Muscle of leg (tissue), 16 donors: ENCODE measurements at places on chromosomes 7 and 10. TPM values are rescaled to one million over a fixed set of nuclear protein-coding genes. Genes with fewer than 3 reads are reported as not detected.
A peak's percentile ranks its signal among the peaks of the same experiment; 100 is the strongest.

GRCh38 chr7:85554236-85555178 lies 367.7 kb upstream of the SEMA3D start:
- peak; percentile 82 for DNase-seq

- DNase-seq = no peak
Observed at GRCh38 chr10:29994811-29995210, 64.6 kb downstream of the JCAD start.

- no peak for DNase-seq
Observed at GRCh38 chr10:114288424-114289095, 49.5 kb downstream of the VWA2 start.

DNA sequence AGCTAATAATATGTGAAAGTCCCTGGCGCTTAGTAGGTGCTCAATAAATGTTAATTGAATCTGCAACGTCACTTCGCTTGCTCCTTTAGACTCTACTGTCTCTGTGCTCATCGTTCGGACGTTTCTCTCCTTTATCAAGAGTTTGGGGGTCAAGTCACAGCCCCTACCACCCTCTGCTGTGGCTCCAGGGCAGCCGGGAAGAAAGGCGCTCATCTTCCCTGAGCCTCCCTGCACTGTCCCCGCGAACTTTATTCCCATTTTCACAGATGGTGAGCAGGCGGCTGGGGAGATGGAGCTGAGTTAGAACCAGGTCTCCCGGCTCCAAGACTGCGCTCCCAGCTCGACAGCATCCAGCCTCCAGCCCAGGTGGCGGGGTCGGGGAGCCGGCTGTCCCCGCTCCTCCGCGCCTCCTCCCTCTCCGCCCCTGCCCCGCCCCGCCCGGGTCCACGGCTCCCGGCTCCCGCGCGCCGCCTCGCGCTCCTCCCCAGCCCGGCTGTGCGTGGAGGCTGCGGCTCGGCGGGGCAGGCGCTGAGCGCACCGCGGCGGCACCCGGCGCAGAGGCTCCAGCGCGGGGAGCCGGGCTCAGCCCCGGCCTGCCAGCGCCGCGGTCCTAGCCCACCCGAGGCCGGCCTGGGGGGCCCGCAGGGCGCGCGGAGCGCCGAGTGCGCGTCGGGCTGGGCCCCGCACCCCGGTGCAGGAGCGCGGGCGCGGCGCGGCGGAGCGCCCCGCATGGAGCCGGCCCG lies at the start of gene CLEC2L:
Gene CLEC2L, plus strand, starts transcription at position 487 of the 743 bp plus-strand sequence. Its CDS starts 243 bp downstream, at position 730.
- DNase-seq = peak; percentile 53

GRCh38 chr7:145088111-145088745 lies 252.4 kb upstream of the TPK1 start:
- no peak for DNase-seq

- DNase-seq = no peak
Observed at GRCh38 chr10:26987851-26988250, 112.4 kb downstream of the ANKRD26 start.

DNA sequence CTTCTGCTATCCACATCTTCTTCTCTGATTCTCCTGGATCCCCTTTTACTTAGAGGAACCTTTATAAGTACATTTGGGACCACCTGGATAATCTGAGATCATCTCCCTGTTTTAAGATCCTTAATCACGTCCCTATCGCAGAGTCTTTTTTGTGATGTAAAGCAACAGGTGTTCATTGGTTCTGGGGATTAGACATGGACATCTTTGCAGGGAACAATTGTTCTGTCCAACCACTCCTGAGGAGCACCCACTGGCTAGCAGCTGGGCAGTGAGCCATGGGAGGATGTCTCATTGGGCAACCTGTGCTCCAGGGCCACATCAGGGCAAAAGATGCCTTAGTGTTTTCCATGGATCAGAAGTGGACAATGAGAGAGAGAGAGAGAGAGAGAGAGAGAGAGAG lies 56.0 kb downstream of the ZNF800 start:
- DNase-seq = no peak

DNA sequence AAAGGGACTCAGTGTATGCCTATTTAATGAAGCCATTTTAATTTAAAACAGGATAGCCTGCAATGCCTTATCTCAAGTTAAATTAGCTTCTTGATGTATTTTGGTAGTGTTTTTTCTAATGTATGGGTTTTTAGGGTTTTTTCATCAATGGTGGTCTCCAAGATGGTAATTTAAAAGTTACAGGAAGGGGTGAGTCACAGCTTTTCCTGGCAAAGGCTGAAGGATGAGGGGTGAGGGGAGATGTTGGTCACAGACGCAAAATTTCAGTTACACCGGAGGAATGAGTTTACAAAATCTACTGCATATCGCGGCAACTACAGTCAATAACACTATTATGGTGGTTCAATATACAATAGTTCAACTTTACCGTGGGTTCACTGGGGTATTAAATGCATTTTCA lies 31.6 kb downstream of the CCDC3 start:
- no peak for DNase-seq

DNA sequence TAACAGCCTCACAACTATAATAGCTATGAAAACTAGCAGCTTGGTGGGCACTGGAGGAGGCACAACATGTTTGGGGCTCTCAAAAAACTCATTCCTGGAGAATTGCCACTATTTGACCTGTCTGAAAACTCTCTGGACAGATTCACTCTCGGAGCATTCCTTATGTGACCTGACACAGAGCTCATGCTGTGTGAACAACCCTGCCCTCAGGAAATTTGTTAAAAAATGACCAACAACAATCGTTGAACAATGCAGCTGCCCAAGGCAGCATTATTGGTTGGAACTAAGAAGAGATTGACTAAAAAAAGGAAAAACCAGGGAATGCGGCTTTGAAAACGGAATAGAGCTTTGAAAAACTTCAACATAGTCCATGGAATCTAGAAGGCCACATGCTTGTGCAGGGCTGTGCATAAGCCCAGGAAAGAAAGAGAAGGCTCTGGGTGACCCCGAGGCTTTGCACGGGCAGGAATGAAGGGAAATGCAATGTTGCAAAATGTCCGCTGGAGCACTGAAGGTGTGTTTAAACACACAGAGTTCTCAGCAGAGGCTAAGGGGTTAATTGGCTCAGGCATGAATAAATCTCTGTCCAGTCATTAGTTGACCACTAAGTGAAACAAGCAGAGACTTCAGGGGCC lies 52.8 kb downstream of the NAMPT start:
- no peak for DNase-seq

DNA sequence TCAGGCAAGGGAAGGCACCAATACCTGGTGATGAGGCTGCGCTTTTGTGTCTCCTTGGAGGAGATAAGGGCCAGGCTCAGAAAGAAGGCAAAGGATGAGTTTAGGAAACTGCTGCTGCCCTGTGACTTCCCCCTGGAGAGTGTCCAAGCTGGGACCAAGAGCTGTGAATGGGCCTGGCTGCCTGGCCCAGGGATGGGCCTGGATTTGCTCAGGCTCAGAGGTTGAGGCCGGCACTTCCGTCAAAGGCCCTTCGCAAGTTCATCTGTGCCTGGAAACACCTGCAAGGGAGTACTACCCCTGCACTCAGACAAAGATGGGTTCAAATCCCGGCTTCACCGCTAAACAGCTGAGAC lies 50.5 kb upstream of the NANOS1 start:
- DNase-seq = no peak

- DNase-seq = no peak
Observed at GRCh38 chr10:128043259-128044045, 82.8 kb downstream of the MKI67 start.

DNA sequence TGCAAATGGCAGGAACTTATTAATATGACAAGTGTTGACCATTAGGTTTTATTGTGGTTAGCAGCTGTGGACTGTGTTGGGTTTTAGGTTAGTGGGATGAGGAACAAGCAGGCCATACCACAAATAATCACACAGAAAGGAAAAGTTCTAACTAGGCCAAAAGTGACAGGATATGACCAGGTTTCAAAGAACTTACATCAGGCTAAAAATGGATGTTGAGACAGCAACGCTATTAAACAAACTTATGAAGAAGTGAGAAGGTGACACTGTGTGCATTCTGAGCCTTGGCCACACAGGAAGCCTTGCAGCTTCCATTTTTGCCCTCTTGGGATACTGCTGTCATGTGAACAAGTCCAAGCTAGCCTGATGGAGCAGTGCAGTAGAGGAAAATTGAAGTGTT lies 568.8 kb downstream of the HTR7 start:
- peak; percentile 72 for DNase-seq

DNA sequence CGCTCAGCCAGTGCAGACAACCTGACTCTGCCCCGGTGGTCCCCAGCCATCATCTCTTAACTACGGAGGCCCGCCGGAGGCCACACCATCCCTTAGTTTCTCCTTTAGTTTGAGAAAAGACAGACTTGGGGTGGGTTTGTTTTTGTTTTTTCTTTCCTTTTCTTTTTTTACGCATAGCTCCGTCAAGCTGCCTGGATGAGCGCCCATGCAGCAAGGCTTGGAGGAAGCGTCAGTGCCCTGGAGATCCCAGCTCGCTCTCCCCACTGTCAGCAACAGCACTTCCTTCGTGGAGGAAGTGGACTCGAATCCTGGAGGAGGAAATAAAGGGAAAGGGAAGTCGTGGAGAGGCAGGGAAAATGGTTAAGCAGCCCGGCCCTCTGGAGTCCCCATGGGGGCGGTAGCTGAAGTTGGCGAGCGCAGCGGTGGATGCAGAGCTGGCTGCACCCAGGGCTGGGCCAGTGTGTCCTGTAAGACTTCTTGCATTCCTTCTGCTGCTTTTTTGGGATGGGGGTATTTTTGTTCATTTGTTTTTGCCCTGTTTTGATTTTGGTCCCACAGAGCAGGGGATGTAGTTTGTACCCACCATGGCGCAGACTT lies 35.9 kb upstream of the GJD4 start:
- peak; percentile 45 for DNase-seq

GRCh38 chr7:135321556-135321955 lies 87.9 kb downstream of the STRA8 start:
- peak; percentile 22 for DNase-seq

DNA sequence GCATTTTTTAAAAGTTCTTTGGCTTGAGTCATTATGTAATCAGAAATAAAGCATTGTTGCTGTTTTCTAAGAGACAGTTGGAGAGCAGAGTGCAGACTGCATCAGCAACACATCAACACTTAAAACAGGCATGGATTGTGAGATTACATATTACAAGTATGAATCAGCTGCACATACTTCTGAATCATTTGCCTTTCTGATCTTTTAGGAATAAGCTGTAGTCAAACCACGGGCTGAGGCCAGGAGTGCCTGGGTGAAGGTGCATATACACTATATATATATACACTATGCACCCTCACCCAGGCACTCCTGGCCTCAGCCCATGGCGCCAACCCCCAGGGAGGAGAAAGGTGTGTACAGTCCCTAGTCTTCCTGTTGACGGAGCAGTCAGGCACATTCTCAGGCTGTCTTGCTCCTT lies 52.4 kb upstream of the DLX6 start:
- no peak for DNase-seq

DNA sequence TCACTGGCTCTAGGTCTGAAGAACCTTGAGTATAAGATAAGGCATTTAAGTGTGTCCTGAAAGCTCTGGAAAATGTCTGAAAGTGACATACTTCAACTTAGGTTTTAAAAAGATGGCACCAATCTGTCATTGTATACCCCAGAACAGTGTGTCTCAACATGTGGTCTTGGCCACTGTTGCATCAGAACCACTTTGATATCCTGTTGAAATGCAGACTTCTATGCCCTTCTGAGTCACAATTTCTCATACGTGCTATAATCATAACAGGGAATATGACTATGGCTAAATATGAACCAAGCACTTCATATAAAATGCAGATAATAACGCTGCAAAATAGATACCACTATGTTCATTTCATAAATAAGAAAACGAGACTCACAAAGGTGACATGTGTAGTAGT lies 38.0 kb upstream of the GPAM start:
- DNase-seq = no peak

DNA sequence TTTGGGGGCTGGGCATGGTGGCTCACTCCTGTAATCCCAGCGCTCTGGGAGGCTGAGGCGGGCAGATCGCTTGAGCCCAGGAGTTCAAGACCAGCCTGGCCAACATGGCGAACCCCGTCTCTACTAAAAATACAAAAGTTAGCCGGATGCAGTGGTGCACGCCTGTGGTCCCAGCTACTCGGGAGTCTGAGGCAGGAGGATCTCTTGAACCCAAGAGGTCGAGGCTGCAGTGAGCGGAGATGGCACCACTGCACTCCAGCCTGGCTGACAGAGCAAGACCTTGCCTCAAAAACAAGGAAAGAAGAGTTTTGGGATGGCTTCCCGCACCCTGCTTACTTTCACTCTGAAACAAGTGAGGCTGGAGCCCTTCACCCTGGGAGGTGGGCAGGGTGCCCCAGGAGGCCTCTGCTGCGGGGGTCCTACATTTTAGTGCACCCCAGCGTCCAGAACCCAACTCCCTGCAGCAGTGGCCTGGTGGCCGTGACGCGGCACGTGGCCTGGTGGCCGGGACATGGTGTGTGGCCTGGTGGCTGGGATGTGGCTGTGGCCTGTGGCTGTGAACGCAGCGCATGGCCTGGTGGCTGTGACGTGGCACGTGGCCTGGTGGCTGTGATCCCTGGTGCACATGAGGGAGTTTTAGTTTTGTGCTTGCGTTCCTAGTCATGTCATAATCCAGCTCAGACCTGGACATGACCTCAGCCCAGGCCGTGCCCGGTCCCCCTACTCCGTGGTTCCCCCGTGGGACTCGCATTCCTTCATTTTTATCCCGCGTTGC lies 9.3 kb downstream of the KNDC1 start:
- DNase-seq = no peak

- DNase-seq = peak; percentile 54
Observed at GRCh38 chr7:116511552-116512519, 12.3 kb downstream of the CAV2 start.

GRCh38 chr7:50828801-50829200 lies 46.1 kb upstream of the GRB10 start:
- no peak for DNase-seq

DNA sequence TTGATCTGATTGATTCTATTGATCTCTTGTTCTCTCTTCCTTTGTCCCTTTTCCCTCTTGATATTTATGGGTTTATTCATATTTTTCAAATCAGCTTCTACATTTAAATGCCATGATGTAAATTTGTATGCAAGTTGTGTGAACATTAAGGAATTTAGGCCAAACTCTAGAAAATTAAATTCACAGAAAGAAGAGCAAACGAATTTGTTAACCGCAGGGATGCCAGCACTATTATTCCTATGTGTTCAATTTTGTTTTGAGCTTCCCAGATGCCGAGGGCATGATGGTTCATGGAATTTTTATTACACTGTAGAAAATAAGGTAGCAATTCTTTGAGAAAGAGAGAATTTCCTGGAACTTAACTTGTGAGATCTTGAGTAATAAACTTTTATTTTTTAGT lies 220.9 kb downstream of the BUB3 start:
- no peak for DNase-seq

DNA sequence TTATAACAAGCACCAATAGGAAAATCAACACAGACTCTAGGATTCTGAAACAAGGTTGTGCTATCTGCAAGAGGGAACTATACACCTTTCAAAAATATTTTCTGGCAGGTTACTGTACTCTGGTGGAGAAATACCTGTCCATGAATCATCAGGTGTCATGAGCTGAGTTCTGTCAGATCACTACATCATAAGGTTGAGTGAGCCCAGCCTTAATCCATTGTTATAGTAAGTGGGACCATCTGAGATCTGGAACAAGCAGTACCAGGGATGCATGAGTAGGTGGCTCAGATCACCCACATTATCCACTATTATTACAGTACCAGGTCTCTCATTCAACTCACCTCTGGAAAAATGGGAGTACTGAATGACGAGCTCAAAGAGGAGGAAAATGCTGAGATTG lies 212.4 kb downstream of the DGKI start:
- no peak for DNase-seq

The SLC26A3 gene
- total RNA-seq = not detected

The CPEB3 gene
- total RNA-seq = 2.0 TPM

The FXYD4 gene
- 0.44 TPM for total RNA-seq

The CNTNAP2 gene
- total RNA-seq = 9.4 TPM

The NCOA4 gene
- total RNA-seq = 135 TPM

The PRSS37 gene
- total RNA-seq = not detected

The TMEM184A gene
- total RNA-seq = 0.49 TPM

The TAS2R41 gene
- total RNA-seq = not detected

The CHN2 gene
- total RNA-seq = 10.2 TPM

The ACHE gene
- total RNA-seq = 21.5 TPM
